ENCODE measurements at places on chromosomes 5 and 9.

DNA sequence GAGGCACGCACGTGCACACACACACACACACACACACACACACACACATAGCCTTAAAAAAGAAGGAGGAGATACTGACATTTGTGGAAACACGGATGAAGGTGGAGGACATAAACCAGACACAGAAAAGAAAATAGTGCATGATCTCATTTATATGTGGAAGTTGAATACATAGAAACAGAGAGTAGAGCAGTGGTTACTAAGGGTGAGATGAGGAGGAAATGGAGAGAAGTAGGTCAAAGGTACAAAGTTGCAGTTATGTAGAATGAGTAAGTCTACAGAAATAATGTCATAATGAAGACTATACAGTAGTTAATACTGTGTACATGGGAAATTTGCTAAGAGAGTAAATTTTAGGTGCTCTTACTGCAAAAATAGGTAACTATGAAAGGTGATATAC, 412.2 kb upstream of the CDH9 start:
- DNase-seq, result no peak

GRCh38 chr9:115286411-115286810, 168.5 kb upstream of the TNC start:
- no peak for DNase-seq

GRCh38 chr5:13866792-13867191, 77.7 kb downstream of the DNAH5 start:
- no peak for DNase-seq

- DNase-seq, result no peak
Measured at GRCh38 chr5:8751971-8752370, 793.9 kb downstream of the SEMA5A start.

GRCh38 chr9:6676254-6676921, 30.9 kb upstream of the GLDC start:
- no peak for DNase-seq

DNA sequence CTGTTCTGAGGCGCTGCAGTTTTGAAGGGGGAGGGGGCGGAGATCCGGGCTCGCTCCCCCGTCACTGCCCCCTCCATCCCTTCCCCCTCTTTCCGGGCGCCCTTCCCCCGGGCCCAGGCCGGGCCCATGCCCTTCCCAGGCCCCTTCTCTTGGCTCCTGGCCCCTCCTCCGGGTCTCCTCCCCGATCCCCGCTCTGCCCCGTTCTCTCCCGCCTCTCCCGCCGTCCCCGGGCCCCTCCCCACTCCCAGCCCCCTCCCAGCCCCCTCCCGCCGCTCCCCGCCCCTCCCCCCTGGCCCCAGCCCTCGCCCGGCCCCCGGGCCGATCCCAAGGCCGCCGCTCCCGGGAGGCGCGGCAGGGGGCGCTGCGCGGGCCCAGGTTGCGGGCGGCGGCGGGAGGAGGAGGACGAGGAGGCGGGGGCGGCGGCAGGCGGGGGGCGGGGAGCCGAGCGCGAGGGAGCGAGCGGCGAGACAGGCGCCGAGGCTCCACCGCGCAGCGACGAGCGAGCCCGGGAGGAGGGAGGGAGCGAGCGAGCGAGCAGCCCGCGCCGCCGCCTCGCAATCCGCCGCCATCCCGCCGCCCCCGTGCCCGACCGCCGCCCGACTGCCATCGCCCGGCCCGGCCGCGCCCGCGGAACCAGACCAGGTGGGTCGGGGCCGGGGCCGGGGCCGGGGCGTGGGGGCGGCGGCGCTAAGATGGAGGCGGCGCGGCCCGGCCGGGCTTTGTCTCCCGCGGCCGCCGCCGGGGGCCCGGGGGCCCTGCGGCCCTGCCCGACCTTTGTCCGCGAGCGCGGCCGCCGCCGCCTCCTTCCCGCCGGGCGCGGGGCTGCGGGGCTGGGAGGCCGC, at the start of gene PRRC2B:
TSS of gene PRRC2B (plus strand) at position 465 of the 842 bp plus-strand sequence. CDS start 36,059 bp downstream, outside the sequence.
- DNase-seq, result peak; percentile 69

- DNase-seq, result no peak
Measured at GRCh38 chr5:170154297-170154696, 48.6 kb downstream of the FOXI1 start.

- no peak for DNase-seq
Measured at GRCh38 chr9:20378851-20379250, 243.4 kb downstream of the MLLT3 start.

- no peak for DNase-seq
Measured at GRCh38 chr9:94805585-94805984, 79.1 kb downstream of the AOPEP start.

DNA sequence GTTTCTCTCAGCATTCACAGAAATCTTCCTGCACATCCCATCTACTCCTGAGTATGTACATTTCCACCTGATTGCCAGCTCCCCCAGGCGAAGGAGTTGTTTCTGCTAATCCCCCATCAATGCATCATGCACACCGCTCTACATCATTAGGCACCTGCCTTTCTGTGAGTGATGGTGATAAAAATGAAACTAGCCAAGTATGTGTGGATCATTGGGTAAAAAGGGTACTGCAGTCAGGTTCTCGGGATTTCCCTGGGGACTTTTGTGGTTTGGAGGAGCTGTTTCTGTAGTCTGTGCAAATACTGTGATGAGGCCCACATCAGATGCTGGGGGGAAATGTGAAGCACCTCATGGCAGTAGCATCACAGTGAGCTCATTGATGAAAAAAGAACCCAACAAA, 30.4 kb downstream of the CAMK4 start:
- DNase-seq, result peak; percentile 60

GRCh38 chr9:18566121-18566520, 92.2 kb downstream of the ADAMTSL1 start:
- DNase-seq, result no peak

DNA sequence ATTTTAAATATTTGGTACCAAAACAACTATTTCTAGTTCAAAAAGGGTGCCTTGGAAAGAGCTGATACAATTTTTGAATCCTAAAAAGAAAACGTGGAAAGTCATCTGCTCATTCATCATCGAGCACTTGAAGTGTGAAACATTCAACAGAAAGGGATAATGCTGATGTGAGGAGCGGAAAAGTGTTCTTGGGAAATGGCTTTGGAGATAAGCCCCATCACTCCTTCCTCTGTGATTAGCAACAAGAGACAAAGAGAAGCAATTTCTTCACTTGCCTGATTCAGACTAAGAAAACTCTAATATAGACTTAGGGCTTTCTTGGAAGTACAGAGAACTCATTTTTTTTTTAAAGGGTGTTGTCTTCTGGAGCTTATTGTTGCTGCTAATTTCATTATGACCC, 74.9 kb downstream of the C9orf152 start:
- DNase-seq, result no peak

Measured in stimulated activated CD8-positive, alpha-beta memory T cell treated with anti-CD3 and anti-CD28 coated beads, Interleukin-15, amount 100 ng/mL, for 4 hours (primary cell).